ENCODE measurements at places on chromosomes 12 and 14.

DNA sequence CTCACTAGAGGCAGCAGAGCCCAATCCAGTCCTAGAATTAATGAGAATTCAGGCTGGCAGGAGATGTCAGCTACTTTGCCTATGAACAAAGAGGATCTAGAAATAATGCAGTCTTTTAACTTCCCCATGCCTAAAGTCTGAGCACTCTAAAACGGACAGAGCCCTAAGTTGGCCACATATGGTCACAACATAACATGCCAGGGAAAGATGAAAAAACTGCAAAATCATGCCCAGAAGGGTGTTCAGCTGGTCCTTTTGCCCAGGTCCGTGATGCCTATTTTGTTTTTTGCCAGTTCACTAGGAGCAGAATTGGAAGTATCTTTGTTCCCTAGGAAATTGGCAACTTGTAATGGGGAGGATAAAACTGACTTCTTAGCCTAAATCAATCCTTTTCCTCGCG, 20.3 kb upstream of the LMNTD1 start:
- no peak for DNase-seq

GRCh38 chr14:65948302-65948701, 535.8 kb downstream of the FUT8 start:
- DNase-seq: no peak

- DNase-seq: no peak
Measured at GRCh38 chr12:5114436-5114835, 70.8 kb downstream of the KCNA5 start.

DNA sequence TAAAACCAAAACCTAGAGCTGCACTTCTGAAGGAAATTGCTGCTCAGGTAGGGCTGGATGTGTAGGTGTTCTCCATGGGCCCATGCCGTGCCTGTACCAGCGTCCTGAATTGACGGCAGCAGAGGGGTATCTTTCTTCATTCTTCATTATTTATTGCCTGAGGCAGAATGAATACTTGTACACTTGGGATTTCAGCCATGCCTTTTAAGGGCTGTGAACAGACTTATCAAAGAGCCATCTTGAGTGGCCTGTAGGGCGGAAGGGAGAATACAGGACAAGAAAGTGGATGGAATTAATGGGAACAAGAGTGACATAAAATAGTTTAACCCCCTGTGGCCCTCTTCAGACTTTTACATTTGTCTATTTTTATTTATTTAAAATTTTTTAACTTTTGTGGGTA, 61.4 kb downstream of the RASSF3 start:
- DNase-seq: no peak

DNA sequence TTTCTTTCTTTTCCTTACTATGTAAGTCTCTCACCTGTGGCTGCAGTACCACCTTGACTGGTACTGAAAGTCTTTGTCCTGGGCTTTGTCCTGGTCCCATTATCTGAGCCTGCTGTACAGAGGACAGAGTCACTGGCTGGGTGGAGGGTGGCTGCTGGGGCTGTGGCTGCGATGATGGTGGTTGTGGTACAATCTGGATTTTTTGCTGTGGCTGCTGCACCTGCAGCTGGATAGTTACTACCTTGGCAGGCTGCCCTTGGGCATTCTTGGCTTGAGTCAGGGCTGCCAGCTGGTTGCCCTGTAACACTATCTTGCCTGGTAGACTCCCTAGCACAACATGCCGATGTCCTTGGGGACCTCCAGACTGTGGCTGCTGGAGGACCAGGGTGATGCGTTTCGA, 27.0 kb downstream of the CHD8 start:
- DNase-seq: no peak

- DNase-seq: no peak
Measured at GRCh38 chr14:90274019-90274418, 17.7 kb downstream of the PSMC1 start.

GRCh38 chr12:50537538-50537919, 32.7 kb downstream of the DIP2B start:
- DNase-seq: no peak

GRCh38 chr14:69129264-69129880, 23.5 kb downstream of the DCAF5 start:
- DNase-seq: peak; percentile 83

All from NCI-H510A treated with DMSO at 0.1 percent for 48 hours (cell line).